SK-N-SH treated with all-trans-retinoic acid at 6 μM for 48 hours (cell line): ENCODE measurements at places on chromosomes 11 and 22.
A peak's percentile ranks its signal among the peaks of the same experiment; 100 is the strongest.

- ATAC-seq: no peak
These were observed 8.8 kb downstream of the TBX1 start for GRCh38 chr22:19769393-19769715.

DNA sequence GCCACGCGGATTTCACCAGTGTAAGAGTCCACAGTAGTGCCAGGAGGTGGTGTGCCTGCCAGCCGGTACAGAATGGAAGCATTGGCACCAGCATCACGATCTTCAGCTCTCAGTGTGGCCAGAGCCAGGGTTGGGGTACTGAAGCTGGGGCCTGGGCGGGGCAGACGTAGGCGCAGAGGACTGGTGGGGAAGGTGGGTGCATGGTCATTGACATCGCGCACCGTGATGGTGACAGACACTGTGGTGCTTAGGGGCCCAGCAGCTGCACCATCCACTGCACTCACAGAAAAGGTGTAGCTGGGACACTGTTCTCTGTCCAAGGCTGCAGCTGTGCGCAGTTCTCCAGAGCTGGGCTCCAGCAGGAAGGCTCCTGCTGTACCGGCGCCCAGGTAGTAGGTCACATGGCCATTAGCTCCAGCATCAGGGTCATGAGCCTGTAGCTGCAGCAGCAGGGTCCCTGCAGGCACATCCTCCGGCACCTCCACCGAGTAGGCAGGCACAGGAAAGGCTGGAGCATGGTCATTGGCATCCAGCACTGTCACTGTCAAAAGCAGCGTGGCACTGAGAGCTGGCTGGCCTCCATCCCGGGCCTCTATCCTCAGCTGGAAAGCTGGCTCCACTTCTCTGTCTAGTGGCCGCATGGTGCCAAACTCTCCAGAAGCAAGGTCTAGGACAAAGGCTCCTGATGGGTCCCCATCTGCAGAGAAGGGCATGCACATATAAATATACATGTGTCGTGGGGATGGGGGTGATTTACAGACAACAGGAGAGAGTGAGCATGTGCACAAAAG, 7.9 kb upstream of the TPP1 start:
- ATAC-seq: no peak

GRCh38 chr11:122337704-122338103, 221.7 kb upstream of the BLID start:
- ATAC-seq: no peak

GRCh38 chr11:122656631-122657101, 1.1 kb downstream of the UBASH3B start:
- peak; percentile 24 for ATAC-seq

DNA sequence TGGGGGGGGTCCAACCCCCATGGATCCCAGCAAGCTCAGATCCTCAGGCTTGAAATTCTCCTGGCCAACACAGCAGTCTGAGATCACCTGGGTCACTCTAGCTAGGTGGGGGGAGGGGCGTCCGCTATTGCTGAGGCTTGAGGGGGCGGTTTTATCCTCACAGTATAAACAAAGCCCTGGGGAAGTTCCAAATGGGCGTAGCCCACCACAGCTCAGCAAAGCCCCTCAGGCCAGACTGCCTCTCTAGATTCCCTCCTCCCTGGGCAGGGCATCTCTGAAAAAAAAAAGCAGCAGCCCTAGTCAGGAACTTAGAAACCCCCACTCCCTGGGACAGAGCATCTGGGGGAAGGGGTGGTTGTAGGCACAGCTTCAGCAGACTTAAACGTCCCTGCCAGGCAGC, 16.7 kb downstream of the TRPC6 start:
- ATAC-seq: no peak

- ATAC-seq: no peak
These were observed 57.8 kb downstream of the SPATA19 start for GRCh38 chr11:133787379-133788141.

DNA sequence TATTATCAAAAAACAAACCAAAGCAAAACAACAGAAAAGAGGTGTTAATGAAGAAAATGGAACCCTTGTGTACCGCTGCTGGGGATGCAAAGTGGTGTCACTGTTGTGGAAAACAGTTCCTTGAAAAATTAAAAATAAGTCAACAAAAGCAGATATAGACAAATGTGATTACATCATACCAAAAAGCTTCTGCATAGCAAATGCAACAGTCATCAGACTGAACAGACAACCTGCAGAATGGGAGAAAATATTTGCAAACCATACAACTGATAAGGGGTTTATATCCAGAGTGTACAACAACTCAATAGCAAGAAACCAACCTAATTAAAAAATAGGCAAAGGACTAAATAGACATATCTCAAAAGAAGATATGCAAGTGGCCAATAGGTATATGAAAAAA, 22.9 kb upstream of the CARS1 start:
- ATAC-seq: no peak

DNA sequence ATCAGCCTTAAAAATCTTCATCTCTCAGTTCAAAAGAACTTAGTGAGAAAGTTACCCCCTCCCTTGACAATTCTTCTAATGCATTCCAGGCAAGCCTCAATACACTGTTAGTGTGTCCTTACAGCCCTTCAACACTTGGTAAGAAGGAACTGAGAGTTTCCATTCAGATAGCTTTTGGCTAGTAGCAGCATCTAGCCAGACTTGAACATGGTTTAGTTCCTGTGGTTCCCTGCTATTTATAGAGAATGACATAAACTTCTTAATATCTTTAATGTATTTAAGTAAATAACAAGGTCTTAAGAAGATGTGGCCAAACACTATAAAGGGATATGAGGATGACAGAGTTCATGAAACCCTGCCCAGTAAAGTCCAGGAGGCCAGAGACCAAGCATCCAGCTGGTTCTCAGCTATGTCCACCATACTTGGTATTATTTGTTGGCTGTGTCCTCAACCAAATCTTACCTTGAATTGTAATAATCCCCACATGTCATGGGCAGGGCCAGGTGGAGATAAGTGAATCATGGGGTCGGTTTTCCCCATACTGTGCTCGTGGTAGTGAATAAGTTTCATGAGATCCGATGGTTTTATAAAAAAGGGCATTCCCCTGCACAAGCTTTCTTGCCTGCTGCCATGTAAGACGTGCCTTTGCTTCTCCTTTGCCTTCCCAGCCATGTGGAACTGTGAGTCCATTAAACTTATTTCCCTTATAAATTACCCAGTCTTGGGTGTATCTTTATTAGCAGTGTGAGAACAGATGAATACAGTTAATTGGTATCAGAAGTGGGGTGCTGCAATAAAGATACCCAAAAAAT, 132.4 kb downstream of the LARGE1 start:
- ATAC-seq: no peak

DNA sequence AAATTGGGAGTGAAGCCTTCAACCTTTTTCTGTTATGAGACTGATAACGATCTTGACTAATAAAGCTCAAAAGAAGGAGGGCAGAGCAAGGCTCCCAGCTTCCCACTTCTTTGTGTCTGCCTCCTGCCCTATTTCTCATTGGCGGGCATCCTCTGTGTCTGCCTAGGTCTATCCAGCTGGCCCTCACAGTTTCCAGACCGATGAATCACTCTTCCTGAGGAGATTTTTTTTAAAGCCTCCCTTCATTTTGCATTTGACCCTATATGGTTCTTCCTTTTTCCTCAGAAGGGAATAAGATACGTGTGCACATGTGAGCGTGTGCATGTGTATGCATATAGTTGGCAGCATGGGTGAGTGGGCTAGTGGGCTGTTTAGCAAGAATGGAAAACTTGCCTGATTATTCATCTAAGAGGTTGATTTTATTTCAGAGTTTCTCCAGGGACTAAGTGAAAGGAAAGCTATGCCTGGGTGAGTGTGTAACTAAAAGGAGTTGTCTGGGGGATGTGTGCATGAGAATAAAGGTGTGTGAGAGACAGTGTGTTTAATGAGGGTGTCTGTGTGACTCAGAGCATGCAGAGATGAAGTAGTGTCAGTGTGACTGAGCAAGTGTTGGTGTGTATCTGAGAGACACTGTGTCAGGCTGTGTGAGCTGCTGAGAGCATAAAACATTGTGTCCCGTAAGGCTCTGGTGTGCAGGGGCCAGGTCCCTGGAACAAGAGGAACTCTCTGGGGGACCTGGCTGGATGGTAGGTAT, 12.2 kb downstream of the PHLDB1 start:
- peak; percentile 62 for ATAC-seq

DNA sequence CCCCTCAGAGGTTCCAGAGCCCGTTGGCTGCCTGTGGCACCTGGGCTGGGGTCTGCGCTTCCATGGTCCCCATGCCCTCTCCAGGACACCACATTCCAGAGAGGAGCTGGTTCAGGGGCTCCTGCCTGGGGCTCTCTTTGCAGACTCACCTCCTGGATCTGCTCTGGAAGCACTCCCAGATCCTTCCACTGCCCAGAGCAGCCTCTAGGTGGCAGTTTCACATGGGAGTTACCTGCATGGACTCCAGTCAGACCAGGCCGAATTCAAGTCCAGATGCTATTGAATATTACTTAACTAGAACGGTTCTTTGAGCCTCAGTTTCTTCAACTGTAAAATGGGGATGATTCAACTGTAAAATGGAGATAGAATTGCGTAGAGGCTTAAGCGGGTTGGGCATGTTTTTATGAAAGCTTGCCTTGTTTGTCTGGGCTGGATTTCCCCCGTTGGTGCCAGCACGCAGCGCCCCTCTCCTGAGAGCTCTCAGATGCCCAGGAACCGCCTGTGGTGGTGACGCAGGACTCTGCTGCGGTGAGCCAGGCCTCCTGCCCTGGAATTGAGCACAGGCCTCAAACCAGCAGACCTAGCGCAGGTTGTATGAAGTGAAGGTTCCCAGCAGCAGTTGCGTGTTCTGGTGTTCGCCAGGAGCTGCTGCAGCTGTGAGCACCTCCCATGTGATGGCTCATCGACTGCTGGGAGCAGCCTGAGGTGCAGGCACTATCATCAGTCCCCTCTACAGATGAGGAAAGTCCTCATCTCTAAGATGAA, 44.2 kb downstream of the LMO1 start:
- peak; percentile 96 for ATAC-seq

DNA sequence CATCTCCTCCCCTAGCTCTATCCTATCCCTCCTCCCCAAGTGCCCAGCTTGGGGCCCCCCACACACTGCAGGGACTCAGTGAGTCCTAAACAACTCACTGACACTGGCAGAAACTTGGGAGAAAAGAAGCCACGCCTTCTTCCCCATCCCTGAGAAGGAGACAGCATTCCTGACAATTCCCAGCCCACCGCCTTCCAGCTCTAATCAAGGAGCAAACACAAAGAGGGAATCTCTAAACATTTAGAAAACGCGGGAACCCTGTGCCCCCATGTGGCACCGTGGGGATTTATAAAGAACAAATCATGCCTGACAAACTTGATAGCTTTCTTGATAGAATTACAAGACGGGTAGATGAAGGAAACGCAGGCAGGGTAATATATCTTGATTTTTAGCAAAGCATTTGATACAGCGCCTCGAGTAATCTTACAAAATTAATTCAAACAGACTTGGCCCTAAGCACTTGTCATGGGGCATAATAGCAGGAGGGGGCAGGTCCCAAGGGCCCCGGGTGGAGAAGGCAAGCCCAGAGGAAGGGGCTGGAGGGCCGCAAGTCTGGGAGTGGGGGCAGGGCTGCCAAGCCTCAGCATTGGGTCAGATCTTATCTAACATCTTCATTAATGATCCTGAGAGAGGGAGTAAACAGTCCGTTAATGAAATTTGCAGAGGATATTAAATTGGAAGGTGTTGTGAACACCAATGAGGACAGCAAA, 4.5 kb downstream of the CHST1 start:
- ATAC-seq: no peak

DNA sequence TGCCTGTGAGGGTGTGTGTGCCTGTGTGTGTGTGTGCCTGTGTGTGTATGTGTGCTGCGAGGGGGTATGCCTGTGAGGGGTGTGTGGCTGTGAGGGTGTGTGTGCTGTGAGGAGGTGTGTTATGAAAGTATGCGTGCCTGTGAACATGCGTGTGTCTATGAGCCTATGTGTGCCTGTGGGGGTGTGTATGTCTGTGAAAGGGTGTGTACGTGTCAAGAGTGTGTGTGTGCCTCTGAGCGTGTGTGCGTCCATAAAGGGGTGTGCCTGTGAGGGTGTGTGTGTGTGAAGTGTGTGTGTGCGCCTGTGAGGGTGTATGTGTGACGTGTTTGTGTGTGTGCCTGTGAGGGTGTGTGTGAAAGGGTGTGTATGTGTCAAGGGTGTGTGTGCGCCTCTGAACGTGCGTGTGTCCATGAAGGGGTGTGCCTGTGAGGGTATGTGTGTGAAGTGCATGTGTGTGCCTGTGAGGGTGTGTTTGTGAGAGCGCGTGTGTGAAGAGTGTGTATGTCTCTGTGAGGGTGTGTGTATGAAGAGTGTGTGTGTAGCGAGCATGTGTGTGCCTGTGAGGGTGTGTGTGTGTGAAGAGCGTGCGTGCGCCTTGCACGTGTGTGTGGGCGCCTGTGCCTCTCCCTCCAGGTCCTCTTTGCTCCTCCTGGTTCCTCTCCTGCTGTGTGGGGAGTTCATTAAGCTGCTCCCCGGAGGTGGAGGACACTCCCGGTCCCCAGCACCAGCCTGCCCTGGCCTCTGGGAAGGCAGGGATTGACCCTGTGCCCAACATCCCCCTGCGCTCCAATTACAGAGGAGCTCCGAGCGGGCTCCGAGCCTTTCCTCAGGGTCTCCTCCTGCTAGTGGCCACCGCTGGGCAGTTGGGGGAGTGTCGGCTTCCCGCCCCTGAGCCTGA, 53.3 kb downstream of the CACNA1I start:
- no peak for ATAC-seq

GRCh38 chr11:112967082-112967481, 5.9 kb downstream of the NCAM1 start:
- ATAC-seq: no peak

GRCh38 chr11:27233654-27234042, 129.4 kb downstream of the CCDC34 start:
- peak; percentile 24 for ATAC-seq

DNA sequence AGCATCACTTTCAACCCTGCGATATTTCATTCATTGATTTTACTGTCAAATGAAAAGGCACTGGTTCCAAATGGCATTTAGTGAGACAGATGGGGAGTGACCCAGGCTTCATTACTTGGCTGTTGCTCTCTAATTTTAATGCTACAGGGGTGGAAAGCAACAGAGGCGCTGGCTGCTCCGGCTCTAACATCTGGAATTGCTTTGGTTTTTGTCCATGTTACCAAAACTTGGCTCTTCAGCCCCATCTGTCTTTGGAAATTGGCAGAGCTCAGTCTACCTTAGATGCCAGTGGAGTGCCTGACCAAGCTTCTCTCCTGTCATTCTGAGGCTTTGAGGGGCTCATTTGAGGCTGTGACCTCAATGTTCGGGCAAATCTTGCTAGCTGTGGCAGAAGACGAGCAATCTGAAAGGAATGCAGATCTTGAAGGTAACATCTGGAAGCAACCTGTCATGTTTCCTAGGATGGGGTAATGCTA, 409.5 kb upstream of the SYN3 start:
- ATAC-seq: no peak

- no peak for ATAC-seq
These were observed 55.2 kb upstream of the BARX2 start for GRCh38 chr11:129320494-129320893.

GRCh38 chr11:8100158-8100557, 19.1 kb downstream of the TUB start:
- ATAC-seq: no peak
